ENCODE measurements at places on chromosomes 6 and 20.

DNA sequence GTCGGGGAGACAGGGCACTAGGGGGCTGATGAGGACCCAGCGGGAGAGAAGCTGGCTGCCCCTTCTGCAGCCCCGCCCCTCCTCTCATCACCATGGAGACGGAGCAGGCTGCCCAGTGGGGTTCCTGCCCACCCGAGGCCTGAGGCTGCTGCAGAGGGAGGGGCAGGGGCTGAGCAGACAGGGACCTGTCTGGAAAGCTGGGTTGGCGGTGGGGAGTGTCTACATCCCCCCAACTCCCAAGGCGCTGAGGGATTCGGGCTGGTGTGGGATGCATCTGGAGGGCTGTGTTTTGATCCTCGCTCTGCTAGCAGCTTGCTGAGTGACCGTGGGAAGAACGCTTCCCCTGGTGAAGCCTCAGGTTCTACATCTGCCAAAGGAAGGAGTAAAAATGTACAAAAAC is 1.2 kb upstream of the BPI start:
- no peak for DNase-seq

GRCh38 chr6:163635315-163635714 is 220.8 kb downstream of the QKI start:
- no peak for DNase-seq

- peak; percentile 69 for DNase-seq
Measured at GRCh38 chr6:32176476-32177182, 745 bp upstream of the AGPAT1 start.

GRCh38 chr6:150659046-150659763 is 59.5 kb downstream of the PLEKHG1 start:
- no peak for DNase-seq

GRCh38 chr20:54657268-54657826 is 182.0 kb downstream of the DOK5 start:
- DNase-seq, result peak; percentile 6
